ENCODE measurements at places on chromosomes 7 and 10.

DNA sequence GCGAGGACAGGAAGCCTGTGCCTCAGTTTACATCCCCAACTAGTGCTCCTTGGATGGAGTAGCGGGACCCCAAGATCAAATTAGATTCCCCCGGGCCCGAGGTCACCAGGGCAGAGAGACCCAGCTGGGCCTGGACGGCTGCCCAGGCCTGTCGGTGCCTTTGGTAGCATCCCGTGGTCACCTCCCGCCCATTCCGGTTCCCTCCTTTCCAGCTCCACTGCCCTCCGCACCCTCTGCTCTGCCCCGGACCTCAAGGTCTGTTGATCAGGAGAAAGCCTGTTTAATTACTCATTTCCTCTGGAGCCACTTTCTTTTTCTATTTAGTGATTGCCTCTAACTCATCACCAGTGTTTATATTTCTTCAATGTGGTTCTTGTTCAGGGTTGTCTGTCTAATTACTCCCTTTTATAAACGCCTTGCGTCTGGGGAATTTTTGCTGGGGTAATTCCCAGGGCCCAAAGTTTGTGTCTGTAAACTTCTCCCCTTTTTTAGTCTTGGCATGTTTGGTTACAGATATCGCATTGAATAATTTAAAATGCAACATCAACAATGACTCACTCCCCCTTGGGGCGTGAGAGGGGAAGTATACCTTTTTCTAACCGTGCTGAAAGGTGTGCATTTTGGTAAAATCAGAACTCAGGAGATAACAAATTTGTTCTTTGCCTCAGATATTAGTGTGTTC is 1.9 kb downstream of the FOXK1 start:
- DNase-seq: peak; percentile 28

DNA sequence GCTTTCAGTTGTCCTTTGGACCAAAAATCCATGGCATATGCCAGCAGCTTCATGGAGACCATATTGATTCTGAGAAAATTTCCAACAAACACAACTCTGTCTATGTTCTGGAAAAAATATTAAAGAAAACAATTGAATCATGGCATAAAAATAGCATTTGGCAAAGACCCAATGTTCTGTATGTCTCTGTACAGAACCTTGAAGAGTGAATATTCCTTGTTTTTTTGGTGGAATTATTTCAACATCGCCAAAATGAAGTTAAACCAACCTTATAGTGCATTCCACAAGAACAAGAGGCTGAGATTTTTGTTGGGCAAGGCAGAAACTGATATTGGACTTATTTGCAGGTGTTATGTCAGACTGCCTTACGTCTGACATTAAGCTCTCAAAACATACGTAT is 53.3 kb upstream of the SLC16A12 start:
- no peak for DNase-seq

DNA sequence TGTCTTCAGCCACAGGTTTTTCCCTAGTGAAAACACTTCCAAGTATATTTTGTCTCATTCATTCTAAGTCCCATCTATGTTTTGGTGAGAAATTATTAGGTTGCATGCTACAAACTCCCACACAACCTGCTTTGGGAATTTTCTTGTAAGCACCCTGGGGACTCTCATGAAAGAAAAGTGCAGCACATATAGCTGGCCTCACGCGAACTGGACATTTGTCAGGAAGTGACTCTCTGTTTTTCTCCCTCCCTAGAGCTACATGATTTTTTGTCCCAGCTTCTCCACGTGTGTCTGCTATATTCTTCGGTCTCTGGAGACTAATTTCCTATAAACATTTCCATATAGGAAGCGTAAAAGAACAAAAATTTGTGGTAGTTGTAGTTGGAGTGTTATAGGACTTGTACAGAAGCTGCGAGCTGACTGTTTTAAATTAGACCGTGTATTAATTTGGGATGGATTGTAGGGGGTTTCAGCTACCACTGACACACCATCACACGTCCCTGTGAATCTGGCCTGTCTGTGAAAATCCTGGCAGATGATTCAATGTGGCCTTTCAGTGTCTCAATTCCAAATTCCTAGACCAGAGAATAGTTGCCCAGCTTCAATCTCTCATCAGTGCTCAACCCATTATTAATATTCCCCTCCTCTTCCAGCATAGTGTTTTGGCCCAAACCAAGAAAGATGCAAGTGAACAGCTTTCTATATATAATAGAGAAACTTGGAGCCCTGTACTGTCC is 40.2 kb downstream of the ARL4A start:
- DNase-seq: no peak

DNA sequence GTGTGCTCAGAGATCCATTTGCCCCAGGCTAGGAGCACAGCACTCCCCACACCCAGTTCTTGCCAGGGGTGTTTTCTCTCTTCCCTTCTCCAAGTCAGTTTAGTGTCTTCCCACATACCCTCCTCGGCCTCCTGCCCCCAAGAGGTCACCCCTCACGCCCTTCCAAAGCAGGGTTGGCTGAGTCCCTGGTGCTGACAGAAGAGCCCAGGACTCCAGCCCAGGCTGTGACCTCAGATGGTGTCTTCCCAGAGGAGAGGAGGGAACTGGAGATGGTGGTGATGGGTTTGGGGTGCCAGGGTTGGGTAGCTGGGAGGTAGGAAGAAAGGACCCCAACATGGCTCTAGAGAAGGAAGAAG is 19.8 kb downstream of the ZNF775 start:
- DNase-seq: no peak

DNA sequence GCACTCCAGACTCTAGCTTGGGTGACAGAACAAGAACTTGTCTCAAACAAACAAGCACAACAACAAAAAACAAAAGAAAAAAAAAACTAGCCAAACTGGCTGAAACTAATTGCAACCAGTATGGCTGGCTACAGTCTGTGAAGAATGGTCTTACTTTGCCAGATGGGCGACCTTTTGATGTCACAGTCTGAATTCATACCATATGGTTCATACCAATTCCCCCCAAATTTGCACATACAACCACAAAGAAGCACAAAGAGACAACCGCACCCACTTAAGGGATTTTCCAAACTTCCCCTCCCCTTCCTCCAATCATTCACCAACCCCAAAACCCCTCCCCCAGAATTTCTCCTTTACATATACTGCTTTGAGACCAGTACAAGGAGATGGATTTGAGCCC is 114.2 kb downstream of the SPAG6 start:
- no peak for DNase-seq

- no peak for DNase-seq
These were observed 362.0 kb downstream of the ZNF248 start for GRCh38 chr10:37495415-37495814.

GRCh38 chr7:150514748-150515222 is at the start of gene GIMAP7:
Gene GIMAP7 (plus strand): TSS chr7:150514872. CDS start chr7:150519975, 5,103 bp downstream.
- DNase-seq: peak; percentile 53

GRCh38 chr7:47792521-47793121 is 155.6 kb downstream of the PKD1L1 start:
- no peak for DNase-seq

- DNase-seq: no peak
These were observed 14.3 kb upstream of the TLX1 start for GRCh38 chr10:101116754-101117153.

- DNase-seq: no peak
These were observed 1214.4 kb upstream of the C7orf33 start for GRCh38 chr7:147376192-147376591.

DNA sequence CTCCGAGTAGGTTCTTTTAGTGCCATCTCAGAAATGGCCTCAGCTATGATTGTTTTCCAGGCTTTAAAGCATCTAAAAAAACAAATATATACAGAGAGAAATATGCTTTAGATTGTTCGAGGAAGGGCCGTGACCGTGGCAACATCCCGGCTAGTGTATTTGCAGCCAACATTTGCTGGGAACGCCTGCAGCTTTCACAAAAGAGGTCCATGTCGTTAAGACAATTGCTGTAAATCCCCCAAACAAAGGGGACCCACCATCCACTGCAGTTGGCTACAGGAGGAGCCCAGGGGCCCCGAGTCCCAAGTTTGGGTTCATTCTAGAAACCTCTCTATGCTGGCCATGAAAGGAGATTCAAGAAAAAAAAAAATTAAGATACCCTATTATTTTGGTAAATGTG is 152.8 kb upstream of the TCF7L2 start:
- DNase-seq: no peak

GRCh38 chr10:101828766-101829551 is 10.7 kb upstream of the OGA start:
- DNase-seq: no peak

DNA sequence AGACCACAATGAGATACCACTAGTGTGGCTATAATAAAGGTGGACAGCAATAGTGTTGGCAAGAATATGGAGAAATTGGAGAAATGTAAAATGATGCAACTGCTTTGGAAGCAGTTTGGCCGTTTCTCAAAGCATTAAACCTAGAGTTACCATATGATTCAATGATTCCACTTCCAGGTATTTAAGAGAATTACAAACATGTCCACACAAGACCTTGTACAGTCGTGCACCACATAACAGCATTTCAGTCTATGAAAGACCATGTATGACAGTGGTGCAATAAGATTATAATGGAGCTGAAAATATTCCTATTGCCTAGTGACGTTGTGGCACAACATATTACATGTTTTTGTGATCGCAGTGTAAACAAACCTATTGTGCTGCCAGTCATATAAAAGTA is 29.6 kb downstream of the CCDC172 start:
- DNase-seq: no peak

DNA sequence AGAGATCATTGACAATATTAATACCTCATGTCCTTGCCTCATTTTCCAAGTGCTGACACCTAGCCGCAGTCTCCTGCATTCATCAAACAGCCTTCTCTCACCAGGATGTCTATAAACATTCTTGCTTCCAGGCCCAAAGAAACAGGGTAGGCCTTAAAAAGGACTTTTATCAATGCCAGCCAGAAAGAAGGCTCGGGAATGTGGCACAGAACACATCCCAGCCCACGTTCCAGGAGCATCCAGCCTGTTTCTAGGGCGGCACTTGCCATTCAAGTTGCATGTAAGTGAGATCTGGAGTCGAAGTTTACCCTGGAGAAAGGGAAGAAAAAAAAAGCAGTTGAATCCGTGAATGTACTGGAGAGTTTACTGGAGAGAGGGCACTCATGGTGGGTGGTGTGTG is 1083.1 kb downstream of the KCNMA1 start:
- no peak for DNase-seq

GRCh38 chr7:88091988-88092675 is 127.7 kb downstream of the SRI start:
- no peak for DNase-seq

- DNase-seq: no peak
These were observed 78.7 kb upstream of the C1GALT1 start for GRCh38 chr7:7103343-7104313.

DNA sequence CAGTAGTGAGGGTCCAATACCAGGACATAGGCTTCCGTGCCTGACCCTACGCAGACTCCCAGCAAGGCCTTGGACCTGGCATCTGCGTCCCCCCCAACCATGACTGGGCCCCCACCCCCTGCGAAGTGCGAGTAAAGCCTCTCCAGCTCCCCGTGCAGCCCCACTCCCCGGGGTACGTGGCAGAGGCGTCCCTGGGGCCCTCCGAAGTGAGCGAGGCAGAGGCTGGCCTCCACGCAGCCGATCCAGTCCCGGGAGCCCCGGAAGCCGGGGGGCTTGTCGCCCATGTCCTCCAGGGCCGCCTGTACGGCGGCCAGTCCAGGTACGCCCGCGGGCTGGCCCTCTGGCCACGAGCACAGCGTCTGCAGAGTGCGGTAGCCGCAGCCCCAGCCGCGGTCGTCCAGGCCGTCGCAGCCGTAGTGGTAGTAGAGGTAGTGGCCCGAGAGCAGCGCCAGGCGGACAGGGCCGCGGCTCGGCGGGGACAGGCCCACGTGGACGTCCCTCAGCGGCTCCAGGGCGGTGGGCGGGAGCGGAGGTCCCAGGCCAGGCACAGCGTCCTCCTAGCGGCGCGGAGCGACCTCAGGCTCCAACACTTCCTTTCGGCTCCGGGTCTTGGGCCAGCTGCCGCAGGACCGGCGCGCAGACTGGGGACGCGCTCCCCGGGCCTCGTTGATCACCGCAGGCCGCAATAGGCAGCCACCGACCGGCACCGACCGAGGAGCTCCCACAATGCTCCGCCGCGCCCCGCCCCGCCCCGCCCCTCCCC is at the start of gene UFSP1:
Gene UFSP1 (minus strand): TSS at position 728 of the 763 bp plus-strand sequence. CDS start 444 bp downstream, at position 284.
- no peak for DNase-seq

DNA sequence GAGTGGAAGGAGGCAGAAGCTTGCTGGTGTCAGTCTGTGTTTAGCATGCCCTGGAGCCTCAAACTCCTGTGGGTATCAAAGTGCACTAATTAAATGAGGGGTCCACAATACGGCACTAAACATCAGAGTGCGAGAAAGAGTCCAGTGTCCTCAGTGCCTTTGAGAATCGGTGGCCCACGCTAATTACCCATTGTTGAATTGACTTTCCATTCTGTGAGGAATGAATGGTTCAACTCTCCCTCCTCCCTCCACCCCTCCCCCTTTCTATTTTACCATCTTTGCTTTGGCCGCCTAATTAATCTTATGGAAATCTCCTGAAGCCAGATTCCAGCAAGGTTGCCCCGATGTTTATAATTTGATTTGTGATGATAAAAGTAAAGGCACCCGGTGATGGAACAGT is 217.8 kb downstream of the TFEC start:
- DNase-seq: no peak

- no peak for DNase-seq
These were observed 266.1 kb downstream of the GLI3 start for GRCh38 chr7:41970941-41971340.

- DNase-seq: no peak
These were observed 82.9 kb downstream of the LRRC4 start for GRCh38 chr7:127948312-127948711.

DNA sequence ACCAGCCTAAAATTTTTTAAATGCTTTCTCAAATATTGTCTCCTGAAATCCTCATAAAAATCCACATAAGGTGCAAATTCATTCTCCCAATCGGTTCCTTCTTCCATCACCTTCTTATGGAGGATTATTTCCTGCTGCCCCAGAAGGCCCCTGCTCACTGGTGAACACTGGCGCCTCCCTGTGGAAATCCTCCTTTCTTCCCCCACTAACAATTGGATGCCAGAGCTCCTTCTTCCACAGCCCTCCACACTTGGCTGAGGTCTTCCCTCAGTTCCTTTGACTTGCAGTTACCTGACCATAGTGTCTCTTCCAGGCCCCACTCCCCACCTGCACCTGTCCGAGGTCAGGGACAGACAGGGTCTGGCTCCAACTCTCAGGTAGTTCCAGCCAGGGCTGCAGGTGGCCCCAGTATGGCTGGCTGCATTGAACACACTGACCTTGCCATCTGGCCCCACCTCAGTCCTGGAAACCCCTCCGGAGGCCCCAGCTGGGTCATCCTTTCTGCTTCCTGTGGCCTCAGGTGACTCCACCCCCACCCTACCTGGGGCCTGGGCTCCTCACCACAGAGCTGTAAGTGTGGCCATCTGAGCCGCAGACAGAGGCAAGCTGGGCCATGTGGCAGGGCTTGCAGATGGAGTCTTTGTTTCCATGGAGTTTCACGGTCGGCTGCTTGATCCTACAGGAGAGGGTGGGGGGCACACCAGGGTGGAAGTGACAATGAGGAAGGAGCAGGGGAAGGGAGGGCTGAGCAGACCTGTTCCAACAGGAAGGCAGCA is 18.4 kb downstream of the SPOCK2 start:
- DNase-seq: no peak
